ENCODE measurements at places on chromosomes 6 and 20.

- no peak for DNase-seq
These were observed 26.8 kb downstream of the MYT1 start for GRCh38 chr20:64191002-64191401.

- no peak for DNase-seq
These were observed 223.4 kb downstream of the PREX1 start for GRCh38 chr20:48604426-48604825.

DNA sequence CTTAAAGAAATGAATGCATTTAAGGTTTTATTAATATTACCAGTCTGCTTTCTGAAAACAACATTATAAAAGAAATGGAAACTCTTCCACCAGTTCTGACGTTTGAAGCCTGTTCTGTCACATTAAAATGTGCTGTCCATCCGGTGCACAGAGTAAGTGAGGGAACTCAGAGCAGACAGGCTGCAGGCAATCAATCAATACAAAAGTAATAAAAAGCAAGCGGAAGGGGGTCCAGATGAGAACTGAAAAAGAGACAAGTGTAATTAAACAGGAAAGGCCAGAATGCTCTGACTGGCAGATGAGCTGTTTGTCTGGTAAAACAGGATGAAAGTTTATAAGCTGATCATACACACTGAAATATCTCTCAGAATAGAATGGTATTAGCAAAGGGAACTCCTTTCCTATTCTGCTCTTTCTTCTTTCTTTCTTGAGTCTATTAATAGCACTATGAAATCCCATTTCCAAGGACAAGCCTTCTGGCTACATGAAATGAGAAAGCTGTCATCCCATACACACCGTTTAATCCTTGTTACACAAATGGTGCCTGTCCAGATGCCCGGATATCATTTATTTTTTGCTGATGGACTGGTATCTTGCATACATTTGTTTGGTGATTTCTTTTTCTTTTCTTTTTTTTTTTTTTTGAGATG, 94.3 kb downstream of the RAMACL start:
- DNase-seq: no peak

GRCh38 chr6:12062605-12063004, 50.5 kb downstream of the HIVEP1 start:
- no peak for DNase-seq

- no peak for DNase-seq
These were observed 160.1 kb downstream of the DLL1 start for GRCh38 chr6:170130771-170131241.

- DNase-seq: no peak
These were observed 154.5 kb downstream of the MYLK4 start for GRCh38 chr6:2596222-2596621.

DNA sequence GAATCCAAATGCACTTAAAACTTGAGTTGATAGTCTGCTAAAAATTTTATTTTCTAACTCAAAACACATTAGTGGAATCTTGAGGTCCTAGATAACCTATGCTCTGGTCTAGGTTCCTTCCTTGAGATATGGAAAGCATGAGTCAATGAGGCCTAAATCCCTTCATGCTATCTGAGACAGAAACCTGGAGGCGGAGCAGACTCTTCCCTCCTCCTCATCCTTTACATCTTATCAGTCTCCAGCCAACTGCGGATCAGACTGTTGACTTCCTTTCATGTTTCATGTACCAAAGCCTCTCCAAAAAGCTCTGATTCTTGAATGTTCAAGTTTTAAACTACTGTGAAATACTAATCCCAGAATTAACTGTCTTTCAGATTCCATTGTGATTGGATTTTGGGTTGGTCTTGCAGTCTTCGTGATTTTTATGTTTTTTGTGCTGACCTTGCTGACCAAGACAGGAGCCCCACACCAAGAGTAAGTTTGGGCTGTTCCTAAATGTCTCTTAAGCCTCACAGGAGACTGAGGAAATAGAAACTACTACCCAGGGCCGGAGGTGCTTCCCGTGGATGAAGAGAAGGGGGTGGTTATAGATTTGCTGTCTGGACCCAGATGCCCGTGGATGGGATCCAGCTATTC, 29.1 kb downstream of the MRAP2 start:
- DNase-seq: no peak

GRCh38 chr6:5091210-5092069, 6.3 kb downstream of the PPP1R3G start:
- no peak for DNase-seq

- DNase-seq: no peak
These were observed 1.7 kb downstream of the CDC25B start for GRCh38 chr20:3797592-3798372.

DNA sequence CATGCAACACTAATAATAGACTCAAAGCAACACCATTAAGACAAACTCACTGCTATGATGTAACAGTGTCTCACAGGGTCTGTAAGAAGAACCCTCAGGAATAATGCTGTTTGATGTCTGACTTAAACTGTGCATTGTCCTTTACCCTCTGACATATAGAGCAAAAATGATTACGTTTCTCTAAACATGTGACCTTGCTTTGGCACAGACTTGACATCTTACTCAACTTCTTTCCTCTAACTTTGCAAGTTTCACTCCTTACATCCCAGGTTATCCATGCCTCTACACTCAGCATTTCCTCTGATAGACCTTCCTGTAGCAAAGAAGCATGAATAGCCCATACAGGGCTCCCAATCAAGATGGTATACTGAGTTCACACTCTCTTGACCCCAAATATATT, 252.7 kb downstream of the UST start:
- DNase-seq: no peak

- DNase-seq: no peak
These were observed 121.1 kb downstream of the CDC5L start for GRCh38 chr6:44508646-44509045.

GRCh38 chr6:88586371-88587149, 376.9 kb downstream of the RNGTT start:
- no peak for DNase-seq

GRCh38 chr20:300345-300990, 3.1 kb downstream of the ZCCHC3 start:
- DNase-seq: no peak

DNA sequence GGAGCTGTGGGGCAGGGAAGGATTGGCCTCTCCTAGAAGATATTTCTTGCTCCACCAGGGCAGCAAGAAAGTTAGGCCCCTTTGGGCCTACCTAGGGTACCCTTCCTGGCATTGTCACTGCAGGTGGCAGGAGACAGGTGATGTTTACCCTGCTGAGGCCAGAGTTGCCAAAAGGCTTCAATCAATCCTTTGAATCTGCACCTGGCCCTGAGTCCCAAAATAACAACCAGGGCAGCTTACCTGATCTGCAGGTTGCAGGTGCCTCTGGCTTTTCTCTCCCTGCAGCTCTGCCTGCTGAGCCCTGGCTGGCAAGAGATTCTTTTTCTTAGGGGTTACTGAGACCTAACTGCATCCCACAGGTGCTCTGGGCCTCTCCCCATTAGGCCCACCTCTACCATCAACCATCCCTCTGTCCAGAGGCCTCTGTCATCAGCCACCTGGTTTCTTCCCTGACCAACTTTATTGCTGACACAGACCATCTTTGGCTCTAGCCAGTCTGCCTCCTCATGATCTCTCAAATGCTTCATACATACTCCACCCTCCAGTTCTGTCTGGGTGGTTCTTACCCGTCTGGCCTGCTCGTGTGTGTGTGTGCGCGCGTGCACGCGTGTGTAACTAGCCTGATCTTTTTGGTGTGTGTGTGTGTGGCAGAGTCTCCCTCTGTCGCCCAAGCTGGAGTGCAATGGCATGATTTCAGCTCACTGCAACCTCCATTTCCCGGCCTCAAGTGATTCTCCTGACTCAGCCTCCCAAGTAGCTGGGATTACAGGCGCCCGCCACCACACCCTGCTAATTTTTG, 13.7 kb downstream of the BCL2L1 start:
- DNase-seq: no peak

DNA sequence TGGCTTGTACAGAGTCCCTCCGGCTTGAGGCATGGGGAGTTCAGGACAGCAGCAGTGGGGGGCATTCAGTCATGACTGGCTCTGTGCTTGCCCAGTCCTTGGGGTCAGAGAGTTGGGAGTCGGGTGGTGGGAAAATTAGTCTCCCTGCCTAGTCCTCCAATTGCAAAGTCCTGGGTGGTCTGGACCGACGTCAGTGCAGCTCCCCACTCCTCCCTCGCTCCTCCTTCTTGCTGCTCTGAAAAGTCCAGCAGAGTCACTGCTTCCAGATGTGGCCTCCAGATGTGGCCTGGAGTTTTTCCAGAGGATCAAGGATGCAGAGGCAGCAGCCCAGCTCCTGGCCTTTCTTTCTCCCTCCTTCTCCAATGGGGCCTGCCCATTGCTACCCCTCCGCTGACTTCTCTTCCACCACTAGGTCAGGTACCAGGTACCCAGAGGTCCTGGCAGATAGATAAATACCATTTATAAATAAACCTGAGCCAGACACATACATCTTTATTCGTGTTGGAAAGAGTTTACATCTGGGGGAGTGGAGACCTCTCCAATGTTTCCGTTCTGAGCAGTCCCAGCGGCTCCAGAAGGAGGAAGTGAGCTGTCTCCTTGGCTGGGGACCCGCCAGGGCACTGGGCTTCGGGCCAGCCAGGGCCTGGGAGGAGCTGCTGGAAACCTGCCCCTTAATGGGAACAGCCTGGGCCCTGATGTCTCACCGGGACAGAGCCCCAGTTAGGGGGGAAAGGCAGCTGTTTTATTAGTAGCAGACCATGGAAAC, 49.0 kb upstream of the RNF24 start:
- DNase-seq: peak; percentile 90

- no peak for DNase-seq
These were observed 6.1 kb upstream of the RWDD1 start for GRCh38 chr6:116564921-116565872.

GRCh38 chr6:53744321-53744720, 50.5 kb upstream of the LRRC1 start:
- DNase-seq: no peak

- no peak for DNase-seq
These were observed 25.1 kb upstream of the RFPL4B start for GRCh38 chr6:112321941-112322424.

GRCh38 chr6:149884215-149884614, 13.7 kb downstream of the RAET1E start:
- DNase-seq: no peak

GRCh38 chr6:38776515-38776914, 61.4 kb downstream of the DNAH8 start:
- peak; percentile 8 for DNase-seq

- no peak for DNase-seq
These were observed 297.4 kb downstream of the HIVEP2 start for GRCh38 chr6:142647449-142648035.

DNA sequence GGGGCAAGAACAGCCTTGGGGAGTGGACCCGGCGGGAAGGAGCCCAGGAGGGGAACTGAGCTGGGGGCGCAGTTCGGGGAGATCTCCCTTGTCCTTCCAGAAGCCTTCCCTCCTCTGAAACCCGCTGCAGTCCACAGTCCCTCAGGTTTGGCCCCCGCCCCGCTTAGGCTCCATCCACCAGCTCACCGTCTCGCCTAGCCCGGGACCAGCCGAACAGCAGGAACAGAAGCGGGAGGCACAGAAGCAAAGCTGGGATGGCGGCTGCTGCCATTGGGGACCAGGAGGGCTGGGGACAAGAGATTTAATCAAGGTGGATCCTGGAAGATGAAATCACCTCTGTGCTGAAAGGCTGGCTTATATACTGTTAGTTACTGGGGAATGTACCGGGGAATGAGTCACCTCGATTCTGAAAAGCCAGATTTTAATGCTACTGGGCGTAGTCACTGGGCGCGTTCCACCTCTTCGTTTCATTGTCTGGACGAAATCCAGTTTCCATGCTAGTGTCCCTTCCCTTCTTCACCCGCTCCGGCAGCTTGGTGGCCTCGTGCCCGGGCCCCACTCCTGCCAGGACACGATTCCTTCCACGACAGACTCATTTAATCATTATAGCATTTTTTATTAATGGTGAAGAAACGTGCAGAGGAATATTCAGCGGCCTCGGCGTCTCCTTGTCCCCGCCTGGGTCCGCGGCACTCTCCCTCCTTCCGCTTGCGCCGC, at the start of gene RAET1L:
TSS of gene RAET1L (minus strand) at position 332 of the 717 bp plus-strand sequence. CDS start at position 271, 61 bp downstream.
- no peak for DNase-seq

GRCh38 chr6:27303613-27304272, 8.3 kb downstream of the POM121L2 start:
- DNase-seq: no peak

- no peak for DNase-seq
These were observed 107.4 kb downstream of the SULF2 start for GRCh38 chr20:47677635-47678453.

DNA sequence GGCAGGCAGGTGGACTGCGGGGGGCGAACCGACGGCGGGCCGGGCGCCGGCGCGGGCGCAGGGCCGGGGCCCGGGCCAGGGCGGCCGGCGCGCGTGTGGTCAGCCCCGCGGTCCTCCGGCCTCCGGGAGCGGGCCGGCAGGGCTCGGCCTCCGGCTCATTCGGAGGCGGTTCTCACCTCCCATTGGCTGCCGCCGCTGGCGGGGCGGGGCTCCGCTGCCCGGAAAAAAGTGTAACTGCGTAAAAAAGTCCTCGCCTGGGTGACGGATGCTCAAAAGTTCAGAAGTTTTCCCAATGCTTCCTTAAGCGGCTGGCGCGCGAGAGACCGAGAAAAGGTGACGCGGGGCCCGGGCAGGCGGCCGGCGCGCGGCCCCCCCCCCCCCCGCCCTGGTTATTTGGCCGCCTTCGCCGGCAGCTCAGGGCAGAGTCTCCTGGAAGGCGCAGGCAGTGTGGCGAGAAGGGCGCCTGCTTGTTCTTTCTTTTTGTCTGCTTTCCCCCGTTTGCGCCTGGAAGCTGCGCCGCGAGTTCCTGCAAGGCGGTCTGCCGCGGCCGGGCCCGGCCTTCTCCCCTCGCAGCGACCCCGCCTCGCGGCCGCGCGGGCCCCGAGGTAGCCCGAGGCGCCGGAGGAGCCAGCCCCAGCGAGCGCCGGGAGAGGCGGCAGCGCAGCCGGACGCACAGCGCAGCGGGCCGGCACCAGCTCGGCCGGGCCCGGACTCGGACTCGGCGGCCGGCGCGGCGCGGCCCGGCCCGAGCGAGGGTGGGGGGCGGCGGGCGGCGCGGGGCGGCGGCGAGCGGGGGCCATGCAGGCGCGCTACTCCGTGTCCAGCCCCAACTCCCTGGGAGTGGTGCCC, at the start of gene FOXC1:
TSS of gene FOXC1 (plus strand) at position 268 of the 849 bp plus-strand sequence. CDS start at position 799, 531 bp downstream.
- peak; percentile 59 for DNase-seq

- DNase-seq: no peak
These were observed 128.9 kb upstream of the AKIRIN2 start for GRCh38 chr6:87830907-87831306.

DNA sequence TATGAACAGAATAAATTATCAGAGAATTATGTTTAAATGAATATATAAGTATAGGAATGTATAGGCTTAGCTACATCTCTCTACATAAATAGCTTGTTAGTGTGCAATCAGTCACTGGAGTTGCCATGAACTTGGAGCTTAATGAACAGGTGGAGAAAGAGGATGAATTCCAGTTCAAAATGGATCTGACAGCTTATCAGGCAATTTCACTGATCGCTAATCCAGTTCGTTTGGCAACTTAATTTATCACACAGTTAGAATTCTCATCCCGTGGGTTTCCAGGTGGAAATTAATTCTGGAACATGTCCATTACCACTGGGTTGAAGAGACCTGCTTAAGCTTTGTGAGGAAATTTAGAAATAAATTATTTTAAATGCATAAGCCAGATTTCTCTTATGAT, 118.1 kb downstream of the MACROD2 start:
- no peak for DNase-seq

DNA sequence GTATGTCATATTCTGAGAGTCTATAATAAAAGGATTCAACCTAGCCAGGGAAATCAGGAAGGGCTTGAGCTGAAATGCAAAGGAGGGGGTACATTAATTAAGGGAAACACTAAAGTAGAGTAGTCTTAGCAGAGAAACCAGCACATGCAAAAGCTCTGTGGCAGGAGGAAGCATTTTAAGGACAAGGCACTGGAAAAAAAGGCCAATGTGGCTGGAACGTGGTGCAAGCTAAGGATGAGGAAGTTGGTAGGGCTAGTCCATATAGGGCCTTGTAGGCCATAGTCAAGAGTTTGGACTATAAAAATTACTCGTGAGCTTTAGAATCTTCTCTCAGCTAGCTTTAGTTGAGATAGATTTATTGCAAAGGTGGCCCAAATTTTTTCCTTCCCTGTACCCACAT, 75.2 kb upstream of the TOP1 start:
- no peak for DNase-seq

All from fibroblast of skin of left quadriceps (primary cell).